ENCODE measurements at places on chromosomes 3 and 15.

- no peak for DNase-seq
Measured at GRCh38 chr3:171286580-171287249, 173.5 kb downstream of the TNIK start.

DNA sequence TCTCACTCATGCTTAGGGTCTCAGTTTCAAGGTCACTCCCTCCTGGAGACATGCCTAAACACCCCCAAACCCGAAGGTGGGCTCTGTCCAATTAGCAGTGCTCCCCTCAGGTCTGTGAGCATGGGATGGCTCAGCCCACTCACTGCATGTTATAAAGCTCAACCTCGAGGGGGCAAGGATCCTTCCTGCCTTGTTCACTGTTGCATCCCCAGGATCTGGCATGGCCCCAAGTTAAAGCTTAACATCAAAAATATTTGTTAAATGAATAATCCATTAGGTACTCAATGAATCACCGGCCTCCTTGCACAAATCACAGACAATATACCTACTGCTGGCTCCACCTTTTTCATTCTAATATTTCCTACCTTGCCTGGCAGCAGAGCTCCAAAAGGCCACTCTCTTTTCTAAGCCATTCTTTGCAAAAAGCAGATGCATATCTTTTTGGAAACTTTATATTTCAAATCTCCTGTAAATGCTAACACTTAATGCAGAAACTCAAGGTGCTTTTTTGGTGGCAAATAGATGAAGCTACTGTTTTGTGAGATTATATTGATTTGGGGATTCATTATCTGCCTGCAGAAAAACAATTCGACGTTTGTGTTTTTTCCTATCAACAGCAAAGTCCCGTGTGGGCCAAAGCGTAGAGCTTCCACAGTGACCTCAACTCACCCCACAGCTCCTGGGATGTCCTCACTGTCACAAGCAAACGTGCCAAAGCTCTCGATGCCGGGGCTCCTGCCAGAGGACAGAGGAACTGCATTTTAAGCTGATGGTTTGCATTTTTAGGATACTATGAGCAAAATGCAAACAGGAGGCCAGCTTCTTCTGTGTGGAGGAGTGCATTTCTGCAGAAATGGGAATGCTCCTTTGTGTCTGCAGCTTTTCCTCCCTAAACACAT, 35.4 kb downstream of the PCOLCE2 start:
- no peak for DNase-seq

- DNase-seq, result no peak
Measured at GRCh38 chr3:153829606-153830170, 291.5 kb upstream of the ARHGEF26 start.

GRCh38 chr3:129521611-129522010, 6.8 kb upstream of the RHO start:
- no peak for DNase-seq
